NCI-H526 treated with DMSO at 0.1 percent for 48 hours (cell line): ENCODE measurements at places on chromosomes 2 and 18.
A peak's percentile ranks its signal among the peaks of the same experiment; 100 is the strongest.

DNA sequence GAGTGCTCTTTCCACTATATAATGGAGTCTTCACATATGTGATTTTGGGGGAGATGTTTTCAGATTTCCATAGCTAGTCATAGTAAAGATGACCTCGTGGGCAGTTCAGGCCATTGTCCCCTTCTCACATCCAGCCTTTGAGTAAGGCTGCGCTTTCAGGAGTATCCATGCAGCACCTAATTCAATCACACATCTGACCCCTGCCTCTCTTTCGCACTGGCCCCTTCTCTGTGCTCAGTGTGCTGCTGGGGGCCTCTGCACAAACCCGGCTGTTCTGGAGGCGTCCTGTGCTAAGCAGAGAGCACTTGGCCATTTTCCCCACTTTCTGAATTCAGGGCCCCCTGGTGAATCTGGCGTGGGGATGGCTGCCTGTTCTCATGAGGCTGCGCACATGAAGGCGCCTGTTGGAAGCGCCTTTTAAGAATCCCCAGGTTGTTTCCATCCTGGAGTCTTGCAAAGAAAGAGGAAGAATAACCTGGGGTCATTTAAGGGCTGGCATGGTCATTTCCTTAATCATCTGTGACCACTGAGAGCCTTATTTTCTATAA is 96.0 kb upstream of the ALPP start:
- DNase-seq = no peak

DNA sequence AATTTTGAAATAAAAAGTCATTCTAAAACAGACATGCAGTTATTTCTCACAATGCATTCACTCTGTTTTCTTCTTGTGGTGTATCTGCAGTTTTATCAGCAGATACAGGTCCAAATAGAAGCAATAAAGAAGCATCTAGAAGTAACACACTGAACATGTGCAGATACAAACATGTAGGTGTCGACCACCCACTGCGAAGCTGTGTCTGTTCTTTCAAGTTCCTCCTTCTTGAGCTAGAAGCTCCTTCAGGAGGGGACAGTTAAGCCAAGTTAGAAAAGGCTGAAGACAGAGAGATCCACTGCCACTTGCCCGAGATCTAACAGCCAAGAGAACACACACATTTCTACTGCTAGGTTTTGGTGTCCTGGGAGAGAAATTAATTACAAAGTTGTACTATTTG is 30.1 kb downstream of the WDFY1 start:
- DNase-seq = no peak

GRCh38 chr2:197310987-197311420 is 424 bp upstream of the ANKRD44 start:
- DNase-seq = no peak

DNA sequence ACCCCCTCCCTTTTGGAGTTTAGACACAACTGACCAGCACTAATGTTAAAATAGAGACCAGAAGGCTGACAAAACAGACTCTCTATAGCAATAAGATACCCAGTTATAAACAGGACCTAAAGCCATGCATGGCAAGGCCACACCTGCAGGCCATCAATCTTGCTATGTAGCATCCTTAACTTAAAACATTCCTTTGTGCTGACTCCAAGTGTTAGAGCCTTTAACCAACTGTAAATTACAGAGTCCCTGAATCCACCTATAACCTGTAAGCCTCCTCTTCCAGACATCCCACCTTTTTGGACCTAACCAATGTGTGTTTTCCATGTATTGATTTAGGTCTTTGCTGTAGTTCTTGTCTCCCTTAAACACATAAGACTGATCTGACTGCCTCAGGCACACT is 17.9 kb downstream of the ANKMY1 start:
- DNase-seq = no peak

- no peak for DNase-seq
Observed at GRCh38 chr2:227164763-227165291, 403 bp downstream of the COL4A3 start.

DNA sequence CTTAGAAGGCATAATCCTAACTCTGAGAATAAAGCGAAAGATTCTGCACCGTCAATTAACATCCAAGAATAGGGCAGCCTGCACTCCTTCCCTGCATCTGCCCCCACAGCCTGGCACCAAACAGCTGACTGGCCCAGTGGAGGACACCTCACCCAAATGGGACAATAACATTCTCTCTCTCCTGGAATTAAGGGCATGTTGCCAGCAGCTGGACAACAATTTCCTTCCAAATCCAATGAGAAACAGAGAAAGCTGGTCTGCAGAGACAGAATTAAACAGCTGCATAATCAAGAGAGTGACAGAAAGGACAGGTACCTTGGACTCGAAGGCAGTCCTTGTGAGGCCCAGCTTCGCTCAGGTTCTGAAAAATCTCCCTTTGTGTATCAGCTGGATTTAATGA is 15.0 kb downstream of the COX7A2L start:
- DNase-seq = no peak

GRCh38 chr18:13893418-13893760 is 21.9 kb downstream of the MC2R start:
- no peak for DNase-seq

GRCh38 chr18:10052871-10053270 is 139.1 kb downstream of the VAPA start:
- DNase-seq = no peak

- no peak for DNase-seq
Observed at GRCh38 chr2:126906781-126907180, 8.1 kb downstream of the TEX51 start.

GRCh38 chr2:239730897-239731296 is 294.2 kb downstream of the NDUFA10 start:
- no peak for DNase-seq

GRCh38 chr2:216243026-216243425 is 129.3 kb downstream of the MARCHF4 start:
- no peak for DNase-seq

GRCh38 chr2:233867993-233868532 is at the start of gene MSL3B:
TSS of gene MSL3B (minus strand) at chr2:233868386.
- peak; percentile 72 for DNase-seq

DNA sequence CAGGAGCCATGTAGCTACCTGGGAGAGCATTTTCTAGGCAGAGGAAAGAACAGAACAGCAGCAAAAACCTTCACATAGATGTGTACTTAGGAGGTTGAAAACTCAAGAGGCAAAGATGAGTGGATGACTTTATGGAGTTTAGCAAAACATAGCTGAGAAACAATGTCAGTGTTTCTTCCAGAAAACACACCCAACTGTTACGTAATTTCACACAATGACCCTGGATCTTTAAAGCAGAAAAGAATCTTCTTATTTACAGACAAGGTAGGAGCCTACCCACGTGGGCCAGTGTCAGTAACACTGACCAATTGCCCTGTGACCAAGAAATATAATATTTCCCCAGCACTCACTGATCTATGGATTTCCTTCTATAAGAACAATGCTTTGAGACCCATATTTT is 254.6 kb downstream of the CDH20 start:
- DNase-seq = no peak

GRCh38 chr2:226066873-226067272 is 667.4 kb downstream of the NYAP2 start:
- DNase-seq = no peak
